ENCODE measurements at places on chromosomes 16 and 17.

DNA sequence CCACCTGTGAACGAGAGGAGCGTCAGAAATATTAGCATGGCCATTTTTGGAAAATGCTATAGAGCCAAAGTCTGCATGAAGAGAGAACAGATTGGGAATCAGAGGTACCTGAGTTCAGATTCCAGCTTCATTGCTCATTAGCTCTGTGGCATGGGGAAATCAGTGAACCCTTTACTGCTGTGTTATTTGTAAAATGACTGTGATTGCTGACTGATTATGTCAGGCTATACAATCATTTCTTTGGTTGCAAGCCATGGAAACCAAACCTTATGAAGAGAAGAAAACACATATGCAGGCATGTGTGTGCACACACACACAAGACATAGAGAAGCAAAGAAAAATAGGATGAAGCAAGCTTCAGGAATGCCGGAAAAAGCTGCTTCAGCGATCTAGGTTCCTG lies 101.4 kb upstream of the HSBP1 start:
- no peak for DNase-seq

DNA sequence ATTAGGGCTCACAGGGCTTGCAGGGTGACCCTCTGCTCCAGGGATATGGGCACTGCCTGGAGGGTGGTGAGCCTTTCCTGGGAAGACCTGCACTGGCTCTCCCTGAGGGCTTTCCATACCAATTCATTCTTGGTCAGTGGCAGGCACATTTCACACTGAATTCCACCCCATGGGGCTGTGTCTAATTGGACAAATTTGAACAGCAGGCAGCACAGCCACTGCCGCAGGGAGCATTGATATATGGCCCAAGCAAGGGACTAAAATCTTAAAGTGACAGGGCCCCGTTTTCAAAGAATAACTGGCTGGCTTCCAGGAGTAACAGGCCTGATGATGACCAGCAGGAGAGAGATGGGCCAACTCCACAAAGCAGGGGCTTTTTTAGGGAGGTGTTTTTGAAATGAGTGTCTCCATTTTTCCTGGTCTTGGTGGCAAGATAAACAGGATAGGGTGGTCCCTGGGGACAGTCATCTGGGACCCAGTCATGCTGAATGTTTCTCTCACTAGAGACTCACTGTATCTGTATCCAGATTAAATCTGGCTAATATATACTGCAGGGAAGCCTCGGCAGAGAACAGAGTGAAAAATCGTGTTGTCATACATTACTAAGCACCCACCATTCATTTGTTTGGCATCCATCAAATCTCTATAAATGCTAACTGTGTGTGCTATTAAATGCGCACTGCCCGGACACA lies 74.1 kb upstream of the TBX2 start:
- no peak for DNase-seq

DNA sequence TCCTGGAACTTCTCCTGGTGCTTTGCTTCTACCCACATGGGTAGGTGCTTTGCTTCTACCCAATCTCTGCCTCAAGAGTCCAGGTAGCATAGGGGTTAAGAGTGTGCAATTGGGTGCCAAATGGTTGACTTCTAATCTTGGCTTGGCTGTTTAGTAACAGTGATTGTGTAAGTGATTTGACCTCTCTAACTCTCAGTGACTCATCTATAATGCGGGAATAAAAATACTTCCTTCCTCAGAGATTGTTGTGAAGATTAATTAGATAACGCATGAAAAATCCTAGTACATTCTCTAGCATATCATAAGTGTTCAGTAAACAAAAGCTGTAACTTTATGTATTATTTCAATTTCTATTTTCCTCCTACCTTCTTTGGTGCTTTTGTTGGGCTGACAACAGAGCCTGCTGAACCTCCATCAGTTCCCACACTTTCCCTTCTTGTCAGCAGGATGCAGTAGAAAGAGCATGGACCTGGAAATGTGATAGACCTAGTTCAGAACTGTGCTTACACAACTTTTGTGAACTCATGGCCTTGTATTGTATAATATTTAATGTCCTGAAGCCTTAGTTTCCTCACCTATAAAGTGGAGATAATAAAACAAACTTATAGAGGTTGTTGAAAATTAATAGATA lies 72.9 kb upstream of the SMIM36 start:
- DNase-seq: no peak

GRCh38 chr16:35184356-35184870 lies 1725.0 kb downstream of the TP53TG3F start:
- no peak for DNase-seq

GRCh38 chr17:65896889-65897288 lies 295.0 kb downstream of the CEP112 start:
- DNase-seq: no peak

- no peak for DNase-seq
These were observed 15.9 kb upstream of the ICAM2 start for GRCh38 chr17:64036198-64036922.

DNA sequence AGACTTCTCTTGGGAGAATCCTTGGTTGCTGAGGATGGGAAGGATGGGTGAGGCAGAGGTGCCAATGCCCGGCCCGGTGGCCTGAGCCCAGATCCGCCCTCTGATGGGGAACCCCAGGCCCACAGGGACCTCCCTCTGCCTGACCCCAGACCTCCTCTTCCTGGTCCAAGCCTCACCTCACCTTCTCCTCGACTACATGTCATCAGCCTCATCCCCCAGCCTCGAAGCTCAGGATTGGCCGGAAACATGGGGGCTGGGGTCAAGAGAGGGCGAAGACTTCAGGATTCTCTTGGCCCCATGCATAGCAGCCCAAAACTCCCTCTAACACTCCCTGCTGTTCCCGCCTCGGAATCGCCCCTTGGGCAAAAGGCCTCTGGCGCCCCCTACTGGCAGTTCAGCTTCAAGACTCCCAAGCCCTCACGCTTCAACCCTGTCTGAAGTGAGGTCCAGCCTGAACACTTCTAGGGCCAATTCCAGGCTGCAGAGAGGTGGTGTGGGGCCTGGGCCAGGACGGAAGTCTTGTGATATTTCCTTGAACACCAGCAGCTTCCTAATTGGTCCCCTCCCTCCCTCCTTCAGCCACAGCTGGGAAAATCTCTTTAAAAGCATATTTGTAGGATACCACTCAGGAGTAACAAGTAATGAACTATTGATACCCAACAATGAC lies 47.2 kb downstream of the ARHGAP27 start:
- peak; percentile 89 for DNase-seq

- no peak for DNase-seq
These were observed 13.3 kb downstream of the MIS12 start for GRCh38 chr17:5499476-5500231.

DNA sequence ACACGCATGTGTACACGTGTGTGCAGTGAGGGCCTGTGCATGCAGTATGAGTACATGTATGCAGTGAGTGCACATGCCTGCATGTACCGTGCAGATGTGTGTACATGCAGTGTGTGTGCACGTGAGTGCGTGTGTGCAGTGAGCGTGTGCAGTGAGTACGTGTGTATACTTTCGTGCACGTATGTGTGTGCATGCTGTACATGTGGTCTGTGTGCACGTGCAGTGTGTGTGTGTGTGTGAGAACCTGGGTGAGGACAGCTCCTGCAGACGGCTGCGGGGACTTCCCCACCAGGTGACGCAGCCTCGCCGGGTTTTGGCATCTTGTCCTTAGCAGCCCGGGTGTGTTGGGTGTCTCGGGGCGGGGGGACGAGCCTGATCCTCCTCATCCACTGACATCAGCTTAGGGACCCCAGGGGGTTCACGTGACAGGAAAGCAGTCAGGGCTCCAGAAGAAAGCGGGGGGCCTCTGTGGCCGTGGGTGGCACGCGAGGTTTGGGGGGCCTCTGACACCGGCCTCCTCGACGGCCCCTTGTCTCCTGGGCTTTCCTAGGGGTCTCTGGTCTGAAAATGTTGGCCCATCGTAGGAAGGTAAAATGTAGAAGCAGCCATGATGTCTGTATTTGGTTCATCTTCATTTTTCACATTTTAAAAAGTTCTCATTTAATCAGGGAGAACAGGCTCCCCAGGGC lies 119.6 kb upstream of the ZNF750 start:
- DNase-seq: no peak

GRCh38 chr17:5381542-5381941 lies 37.9 kb downstream of the NUP88 start:
- no peak for DNase-seq

GRCh38 chr17:50661795-50662391 lies 27.2 kb downstream of the ABCC3 start:
- no peak for DNase-seq

DNA sequence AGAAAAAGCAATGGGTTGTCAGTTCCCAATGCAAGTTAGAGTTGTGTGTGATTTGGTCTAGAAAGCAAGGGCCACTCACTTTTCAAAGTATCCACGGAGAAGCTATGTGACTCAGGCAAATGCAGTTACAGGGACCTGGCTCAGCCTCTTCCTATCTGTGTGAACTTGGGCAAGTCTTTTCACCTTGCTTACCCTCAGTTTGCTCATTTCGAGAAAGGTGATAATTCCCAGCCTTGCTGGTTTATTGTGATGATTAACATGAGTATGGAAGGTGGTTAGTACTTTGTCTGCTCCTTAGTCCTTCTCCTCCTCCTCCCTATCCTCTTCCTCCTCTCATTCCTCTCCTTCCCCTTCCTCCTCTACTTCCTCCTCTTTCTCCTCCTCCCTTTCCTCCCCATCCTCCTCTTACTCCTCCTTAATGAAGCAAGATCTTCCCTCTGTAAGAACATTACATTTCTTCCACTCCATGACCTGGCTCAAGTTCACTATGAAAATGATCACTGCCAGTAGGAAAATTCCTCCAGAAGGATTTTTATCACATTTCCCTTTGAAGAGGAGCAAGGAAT lies 204.0 kb downstream of the GRIN2A start:
- no peak for DNase-seq

DNA sequence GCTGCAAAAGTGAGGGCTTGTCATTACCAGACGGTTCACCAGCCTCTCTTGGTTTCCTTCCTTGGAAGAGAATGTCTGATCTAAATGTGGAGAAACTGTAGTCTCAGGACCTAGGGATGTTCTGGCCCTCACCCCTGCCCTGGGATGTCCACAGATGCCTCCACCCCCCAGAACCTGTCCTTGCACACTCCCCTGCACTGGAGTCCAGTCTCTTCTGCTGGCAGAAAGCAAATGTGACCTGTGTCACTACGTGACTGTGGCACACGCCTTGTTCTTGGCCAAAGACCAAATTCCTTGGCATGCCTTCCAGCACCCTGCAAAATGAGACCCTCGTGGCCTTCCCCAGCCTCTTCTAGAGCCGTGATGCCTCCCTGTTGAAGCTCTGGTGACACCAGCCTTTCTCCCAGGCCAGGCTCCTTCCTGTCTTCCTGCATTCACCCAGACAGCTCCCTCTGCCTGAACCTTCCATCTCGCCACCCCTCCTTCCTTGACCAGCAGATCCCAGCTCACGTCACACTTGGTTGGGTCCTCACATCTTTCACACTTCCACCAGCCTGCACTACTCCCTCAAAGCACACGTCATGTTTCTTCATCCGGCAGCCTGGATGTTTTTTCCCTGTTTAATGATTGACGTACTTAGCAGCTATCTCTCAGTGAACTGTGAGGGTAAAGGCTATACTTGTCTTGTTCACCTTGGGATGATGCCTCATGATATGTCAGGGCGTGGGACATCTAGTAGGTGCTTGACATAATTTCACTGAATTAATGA lies 4.3 kb downstream of the ZNF768 start:
- no peak for DNase-seq

- no peak for DNase-seq
These were observed 24.0 kb upstream of the TNFRSF13B start for GRCh38 chr17:16995930-16996329.

GRCh38 chr17:76659928-76660655 lies 16.5 kb upstream of the ST6GALNAC1 start:
- no peak for DNase-seq

DNA sequence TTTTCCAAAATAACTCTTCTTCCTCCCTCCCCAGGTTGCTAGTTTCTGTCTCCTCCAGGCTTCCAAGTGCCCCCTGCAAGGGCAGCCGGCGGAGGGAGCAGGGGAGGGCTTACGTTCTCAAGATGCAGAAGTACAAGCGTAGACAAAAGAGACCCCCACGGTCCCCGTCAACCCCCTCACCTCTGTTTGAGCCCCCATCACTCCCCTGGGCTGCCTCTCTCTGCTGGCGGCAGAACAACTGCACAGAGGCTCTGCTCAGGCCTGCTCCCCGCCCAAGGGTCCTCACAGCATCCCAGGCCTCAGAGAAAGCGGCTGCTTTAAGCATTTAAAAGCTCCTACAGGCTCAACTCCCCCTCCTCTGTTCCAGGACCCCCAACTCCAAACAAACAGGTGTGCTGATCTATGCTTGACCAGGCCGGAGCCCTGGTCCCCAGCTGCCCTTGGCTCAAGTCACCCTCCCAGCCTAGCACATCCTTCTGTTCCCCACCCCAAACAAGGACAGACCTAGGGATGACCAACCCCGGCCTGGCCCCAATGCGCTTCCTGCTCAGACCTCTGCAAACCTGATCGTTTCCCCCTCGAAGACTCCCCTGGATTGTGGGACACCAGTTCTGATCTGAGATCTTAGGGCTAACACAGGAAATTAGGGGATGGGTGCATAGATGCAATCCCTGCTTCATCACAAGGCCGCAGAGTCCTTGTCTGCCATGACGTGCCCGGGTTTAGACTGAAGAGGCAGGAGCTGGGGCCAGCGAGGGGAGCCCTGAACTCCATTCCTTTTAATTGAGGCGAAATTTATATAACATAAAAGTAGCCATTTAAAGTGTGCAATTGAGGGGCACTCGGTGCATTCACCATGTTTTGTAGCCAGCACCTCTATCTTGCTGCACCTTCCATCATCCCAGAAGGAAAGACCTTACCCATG lies 17.2 kb upstream of the RBFOX3 start:
- DNase-seq: no peak

Measured in stimulated activated CD8-positive, alpha-beta memory T cell treated with anti-CD3 and anti-CD28 coated beads, Interleukin-12 subunit alpha, Interleukin-12 subunit beta, amount 100 ng/mL, for 1 hour (primary cell).